ENCODE measurements at places on chromosomes 11 and 22.

DNA sequence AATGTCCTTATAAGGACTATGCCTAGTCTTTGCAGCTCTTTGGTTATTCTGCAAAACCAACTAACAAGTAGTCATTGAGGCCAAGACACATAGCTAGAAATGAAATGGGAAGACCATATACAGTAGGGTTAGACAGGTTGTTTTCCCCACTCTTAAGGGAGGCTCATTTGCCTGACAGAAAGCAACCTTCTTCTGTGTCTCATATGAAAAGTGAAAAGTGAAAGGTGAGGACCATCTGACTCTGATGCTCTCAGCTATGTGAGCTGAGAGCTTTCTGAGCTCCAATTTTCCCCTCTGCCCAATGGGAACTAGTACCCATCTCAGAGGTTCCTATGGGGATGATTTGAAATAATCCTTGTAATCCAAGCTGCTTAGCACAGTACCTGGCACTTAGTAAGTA, 142.0 kb upstream of the BDNF start:
- DNase-seq = no peak

- DNase-seq = no peak
These were observed 103.7 kb downstream of the ZBTB16 start for GRCh38 chr11:114163229-114163631.

DNA sequence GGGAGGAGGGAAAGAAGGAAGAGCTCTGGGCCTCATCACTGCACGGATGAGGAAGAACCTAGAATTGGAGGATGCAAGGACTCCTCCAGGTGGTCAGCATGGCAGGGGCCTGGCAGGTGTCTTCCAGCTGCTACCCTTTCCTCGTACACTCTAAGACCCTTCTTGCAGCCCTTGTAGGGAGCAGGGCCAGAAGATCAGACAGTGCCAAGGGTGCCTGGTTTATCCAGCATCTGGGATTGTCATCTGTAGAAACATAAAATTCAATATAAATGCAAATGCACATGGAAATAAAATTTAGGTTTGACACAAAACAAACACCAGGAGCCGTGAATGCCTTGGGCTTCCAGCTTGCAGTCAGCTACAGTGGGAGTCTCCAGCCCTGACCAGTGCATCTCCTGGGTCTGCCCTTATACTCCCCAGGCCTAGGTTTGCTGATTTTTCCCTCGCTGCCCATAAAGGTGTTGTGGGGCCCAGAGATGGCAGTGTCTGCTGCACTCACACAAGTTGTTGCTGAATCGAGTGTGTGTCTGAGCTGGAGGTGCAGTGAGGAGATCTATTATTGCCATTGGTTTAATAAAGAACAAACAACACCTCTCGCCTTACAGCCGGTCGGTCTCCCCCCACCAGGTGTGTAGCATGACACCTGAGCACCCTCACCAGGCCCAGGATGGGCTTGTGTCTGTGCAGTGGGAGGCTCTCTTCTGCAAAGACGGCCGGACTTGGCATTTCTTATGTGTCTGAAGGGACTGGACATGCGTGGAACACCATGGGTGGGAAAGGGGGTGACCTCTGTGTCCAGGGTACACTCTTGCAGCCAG, 87.1 kb downstream of the BCR start:
- no peak for DNase-seq

DNA sequence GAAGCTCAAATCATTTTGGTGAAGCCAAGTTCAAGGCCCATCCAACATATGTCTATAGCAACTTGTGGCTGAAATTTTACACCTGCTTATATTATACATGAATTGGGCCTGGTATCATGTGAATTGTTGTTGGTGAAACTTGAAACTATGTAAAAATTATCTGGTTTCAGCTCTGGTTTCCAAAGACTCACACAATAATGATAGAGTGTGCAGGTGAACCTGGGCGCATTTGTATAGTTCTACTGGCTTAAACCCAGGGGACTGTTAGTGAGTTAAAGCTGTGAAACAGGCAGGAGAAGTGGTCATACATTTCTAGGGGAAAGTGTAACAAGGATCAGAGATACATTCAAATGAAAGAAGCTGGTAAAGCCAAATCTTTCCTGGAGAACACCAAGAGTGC, 627.3 kb downstream of the METTL15 start:
- no peak for DNase-seq

DNA sequence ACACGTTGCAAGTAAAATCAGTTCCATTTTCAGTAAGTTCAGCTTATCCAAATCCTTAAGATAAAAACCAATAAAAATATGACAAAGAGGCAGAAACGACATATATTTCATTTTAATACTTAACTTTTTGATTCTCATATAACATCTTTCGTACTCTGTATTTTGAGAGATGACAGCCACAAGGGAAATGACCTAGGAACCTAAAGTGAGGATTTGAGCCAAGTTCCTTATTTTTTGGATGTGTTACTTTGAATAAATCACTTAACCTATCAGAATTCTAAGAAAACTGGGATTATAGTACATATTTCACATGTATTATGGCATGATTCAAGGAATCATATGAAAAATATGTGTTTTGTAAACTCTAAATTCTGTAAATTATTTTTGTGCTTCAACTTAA, 143.6 kb upstream of the TRPC6 start:
- DNase-seq = no peak

DNA sequence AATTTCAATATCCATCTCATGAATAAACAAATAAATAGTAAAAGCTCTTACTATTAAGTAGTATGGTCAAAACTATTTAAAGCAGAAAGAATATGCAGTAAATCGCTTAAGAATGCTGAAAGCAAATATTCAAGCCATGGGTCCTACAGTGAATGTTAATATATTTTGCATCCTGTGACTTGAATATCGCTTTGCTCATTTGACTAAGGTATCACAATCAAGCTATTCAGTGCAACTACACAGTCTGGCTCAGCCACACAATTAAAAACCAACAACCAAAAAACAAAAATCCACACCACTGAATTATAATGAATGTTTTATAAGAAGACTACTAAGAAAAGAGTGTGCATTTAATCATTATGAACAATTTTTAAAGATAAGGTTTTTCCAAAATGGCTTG, 45.3 kb downstream of the RAB6A start:
- no peak for DNase-seq

DNA sequence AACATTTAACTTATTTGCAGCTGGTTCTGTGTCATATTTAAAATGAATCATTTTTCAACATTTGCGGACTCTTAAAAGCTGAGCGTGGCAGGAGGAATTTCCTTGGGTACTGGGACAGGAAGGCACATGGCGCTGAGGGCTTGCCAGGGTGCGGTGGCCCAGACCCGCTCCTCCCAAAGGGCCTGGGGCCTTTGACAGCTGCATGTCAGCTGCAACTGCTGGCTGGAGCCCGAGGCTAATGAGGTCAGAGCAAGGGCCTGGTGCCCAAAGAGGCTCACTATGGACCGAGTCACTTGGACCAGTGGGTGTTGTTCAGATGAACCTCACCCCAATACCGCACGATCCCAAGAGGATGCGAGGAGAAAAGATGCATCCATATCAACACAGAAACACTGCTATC, 326.9 kb downstream of the CTTN start:
- DNase-seq = no peak

DNA sequence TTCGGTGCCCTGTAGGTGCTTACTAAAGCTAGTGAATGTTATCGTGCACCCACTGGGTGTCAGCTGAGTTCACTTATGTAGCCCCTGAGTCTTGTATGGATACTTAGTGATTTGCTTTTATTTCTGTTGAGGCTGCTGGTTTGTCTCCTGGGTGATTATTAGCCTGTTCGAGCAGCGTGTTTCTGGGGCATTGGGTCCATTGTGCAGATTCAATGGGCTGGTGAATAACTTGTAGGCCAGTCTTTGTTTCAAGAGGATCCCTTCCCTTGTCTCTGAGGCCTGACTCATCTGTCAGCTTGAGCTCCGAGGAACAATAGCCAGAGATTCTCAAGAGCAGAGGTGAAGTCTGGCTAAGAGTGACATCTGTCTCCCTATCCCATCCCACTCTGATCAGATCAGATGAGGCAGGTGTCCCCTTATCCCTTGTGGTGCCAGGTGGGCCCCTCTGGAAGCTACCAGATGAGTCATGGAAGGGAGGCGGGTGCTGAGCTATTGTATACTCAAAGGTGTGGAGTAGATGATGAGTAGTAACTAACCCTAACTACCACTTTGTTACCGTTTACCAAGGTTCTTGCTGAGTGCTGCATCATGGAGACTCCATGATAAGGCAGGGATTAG, 3.7 kb downstream of the MIAT start:
- no peak for DNase-seq

- no peak for DNase-seq
These were observed 97.8 kb downstream of the TRMU start for GRCh38 chr22:46433318-46433717.

DNA sequence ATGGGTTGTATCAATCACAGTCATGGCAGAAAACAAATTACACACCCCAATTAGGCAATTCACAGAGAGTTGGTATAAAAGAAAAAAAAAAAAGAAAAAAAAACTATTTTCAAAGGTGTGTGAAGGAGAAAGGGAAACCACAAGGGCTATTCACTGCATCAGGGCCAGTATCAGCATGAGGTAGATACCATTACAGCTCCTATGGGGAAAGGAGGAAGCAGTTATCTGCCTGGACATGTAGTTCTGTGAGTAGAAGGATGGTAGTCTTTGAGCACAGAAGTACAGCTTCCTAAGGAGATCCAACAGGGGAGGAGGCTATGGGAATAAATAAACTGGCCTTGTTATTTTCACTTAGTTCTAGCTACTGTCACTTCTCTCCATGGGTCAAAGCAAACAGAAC, 746.1 kb downstream of the LUZP2 start:
- DNase-seq = no peak

GRCh38 chr11:35290876-35291275, 128.5 kb downstream of the SLC1A2 start:
- no peak for DNase-seq

- DNase-seq = no peak
These were observed 32.2 kb upstream of the SESN3 start for GRCh38 chr11:95262994-95263765.

GRCh38 chr22:17952273-17952801, 72.0 kb downstream of the MICAL3 start:
- no peak for DNase-seq

DNA sequence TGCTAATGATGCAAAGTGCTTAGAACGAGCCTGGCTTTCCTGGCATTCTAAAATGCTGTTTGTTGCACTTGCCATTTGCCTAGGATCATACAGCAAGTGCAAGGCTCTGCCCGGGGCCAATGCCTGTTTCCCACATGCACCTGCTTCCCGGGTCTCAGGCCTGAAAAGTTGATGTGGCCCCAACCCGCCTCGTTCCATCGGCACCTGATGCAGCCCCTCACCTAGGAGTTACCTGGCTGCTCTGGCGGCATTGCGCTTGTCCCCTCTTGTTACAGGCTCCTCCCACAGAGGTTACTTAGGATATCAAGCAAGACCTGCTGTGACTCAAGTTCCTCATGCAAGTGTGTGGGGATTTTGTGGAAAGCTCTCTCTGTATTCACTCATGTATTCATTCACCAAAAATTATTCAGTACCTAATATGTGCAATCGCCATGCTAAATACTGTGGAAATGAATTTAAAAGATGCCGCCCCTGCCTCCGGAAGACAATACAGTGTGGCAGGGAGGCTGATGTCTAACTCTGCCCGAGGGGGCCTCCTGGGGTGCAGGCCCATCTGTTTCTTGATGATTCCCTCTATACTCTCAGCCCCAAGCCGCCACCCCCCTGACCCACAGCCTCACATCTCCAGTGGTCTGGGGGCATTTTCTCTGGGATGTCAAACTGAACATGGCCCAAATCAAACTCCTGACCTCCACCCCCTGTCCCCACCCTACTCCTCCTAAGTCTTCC, 184.5 kb downstream of the EFCAB6 start:
- DNase-seq = no peak

Data from forelimb muscle (tissue), 1 donor.